Vein endothelial cell (primary cell): ENCODE measurements at places on chromosomes 3 and 15. TPM values are rescaled to one million over a fixed set of nuclear protein-coding genes. Genes with fewer than 3 reads are reported as not detected.

Gene IQCF5
- total RNA-seq = not detected in 2 replicates

Gene RARRES1
- total RNA-seq = 0.96 and 1.3 TPM in 2 replicates

Gene DUSP7
- total RNA-seq = 17.1 and 21.2 TPM in 2 replicates

Gene AGTR1
- total RNA-seq = 0.10 TPM in 1 of 2 replicates, not detected in the other

Gene SLC12A1
- not detected in 2 replicates for total RNA-seq
